ENCODE measurements at places on chromosomes 7 and 10.
A peak's percentile ranks its signal among the peaks of the same experiment; 100 is the strongest.

- no peak for DNase-seq
Observed at GRCh38 chr7:39153647-39154046, 175.9 kb downstream of the POU6F2 start.

- no peak for DNase-seq
Observed at GRCh38 chr7:81604075-81604807, 165.6 kb downstream of the HGF start.

GRCh38 chr7:122803323-122803722, 82.9 kb downstream of the CADPS2 start:
- DNase-seq: no peak

DNA sequence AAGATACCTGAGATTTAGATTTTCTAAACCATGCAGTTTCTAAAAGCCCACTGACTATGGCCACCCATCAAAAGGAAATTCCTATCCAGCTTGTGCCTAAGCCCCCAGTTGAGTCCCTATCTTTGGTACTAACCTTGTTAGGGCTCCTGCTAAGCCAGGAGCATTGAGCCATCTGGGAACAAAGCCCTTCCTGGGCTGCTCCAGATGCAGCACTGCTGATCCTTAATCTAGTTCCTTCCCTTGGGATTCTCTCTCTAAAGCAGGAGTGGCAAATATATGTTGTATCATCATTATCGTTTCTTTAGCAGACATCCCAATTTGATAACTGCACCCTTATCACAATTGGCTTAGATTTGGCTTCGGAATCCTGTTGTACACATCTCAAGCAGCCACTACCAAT, 24.7 kb upstream of the PDLIM1 start:
- no peak for DNase-seq

DNA sequence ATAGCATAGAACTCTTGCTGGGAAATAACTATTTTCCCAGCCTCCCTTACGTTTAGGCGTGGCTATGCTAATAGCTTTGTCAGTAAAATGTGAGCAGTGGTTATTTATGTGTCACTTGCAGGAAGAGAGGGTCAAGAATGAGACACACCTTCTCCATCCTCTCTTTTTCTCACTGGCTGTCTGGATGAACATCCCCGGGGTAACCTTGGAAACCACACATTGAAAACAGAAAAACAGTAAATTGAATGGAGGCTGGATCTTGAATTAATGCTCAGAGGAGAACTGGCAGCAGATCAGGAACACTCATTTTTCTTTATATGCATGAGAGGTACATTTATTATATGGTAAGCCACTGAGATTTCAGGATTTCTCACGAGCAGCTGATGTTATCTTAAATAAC, 127.6 kb downstream of the DNAJB9 start:
- no peak for DNase-seq

DNA sequence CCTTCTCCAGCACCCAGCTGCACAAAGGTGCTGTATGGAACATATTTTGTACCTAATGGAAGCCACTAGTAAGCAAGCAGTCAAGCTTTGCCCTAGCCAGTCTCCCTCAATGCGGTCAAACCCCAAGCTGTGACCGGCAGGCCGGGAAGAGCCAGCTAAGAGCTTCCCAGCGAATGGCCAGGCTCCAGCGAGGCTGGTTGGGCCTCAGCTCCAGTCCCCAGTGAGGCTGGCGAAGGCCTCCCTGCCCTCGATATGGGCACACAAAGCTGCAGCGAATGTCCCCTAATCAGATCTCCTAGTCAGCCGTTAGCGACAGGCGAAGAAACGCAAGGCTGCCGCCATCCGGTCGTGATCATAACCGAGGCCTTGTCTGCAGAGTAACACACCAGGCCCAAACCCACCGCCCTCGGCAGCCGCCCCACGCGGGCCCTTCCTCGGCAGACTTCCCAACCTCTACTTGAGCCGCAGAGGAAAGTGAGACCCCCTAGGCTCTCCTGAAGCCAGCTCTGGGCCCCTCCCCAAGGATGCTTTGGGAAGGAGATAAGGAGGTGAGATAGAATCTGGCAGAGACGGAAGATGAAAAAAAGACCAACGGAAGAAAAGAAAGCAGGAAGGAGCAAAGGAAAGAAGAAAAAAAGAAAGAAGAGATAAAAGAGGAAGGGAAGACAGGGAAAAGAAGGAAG, 3.1 kb upstream of the HOXA9 start:
- DNase-seq: peak; percentile 84

DNA sequence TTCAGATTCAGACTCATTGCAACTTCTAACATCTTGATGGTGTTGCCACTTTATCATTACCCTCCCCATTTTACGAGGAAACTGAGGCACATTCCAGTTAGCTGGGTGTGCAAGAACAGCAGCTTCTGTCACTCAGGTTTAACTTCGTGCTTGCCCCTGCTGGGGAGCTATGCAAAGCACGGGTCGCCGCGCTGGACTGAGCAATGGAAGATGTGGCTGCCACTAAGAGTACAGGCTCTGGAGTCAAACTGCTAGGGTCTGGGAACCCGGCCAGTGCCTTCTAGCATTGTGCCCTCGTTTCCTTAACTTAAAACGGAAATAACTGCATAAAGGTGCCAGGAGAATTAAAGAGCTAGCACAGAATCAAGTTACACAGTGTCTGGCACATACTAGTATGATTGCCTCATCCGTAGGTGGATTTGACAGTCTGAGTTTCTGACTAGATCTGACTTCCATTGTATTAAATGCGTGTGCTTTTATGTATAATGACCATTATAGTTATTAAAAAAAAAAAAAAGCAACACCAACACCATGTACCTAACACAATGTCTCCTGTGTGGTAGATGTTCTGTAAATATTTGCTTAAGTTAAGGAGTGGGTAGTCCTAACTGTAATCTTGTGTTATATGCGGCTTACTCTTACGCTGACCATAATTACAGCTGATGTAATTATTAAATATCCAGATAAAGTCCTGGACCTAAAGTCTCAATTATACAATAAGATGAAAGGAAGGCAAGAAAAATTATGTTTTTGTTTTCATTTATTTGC, 842 bp downstream of the ZNF22 start:
- peak; percentile 83 for DNase-seq

GRCh38 chr7:132106491-132106890, 469.8 kb downstream of the PLXNA4 start:
- no peak for DNase-seq

DNA sequence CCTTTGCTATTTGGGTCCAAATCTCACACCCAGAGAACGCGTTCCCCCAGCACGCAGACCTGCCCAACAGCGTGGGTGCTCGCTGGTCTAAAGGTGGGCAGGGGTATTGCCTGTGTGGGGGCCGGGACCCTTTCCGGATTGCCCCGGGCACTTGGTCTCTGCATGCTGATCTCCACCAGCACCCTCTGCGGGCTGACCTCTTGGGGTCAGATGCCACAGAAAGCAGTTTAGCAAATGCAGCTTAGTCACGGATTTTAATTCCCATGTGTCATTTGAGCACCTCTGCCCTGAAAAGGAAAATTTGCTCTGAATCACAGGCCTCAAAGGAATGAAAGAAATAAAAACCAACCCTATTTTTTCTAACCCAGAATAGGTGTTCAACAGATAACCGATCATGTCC, 46.7 kb downstream of the PKD1L1 start:
- no peak for DNase-seq

GRCh38 chr7:116661865-116662264, 10.1 kb upstream of the MET start:
- DNase-seq: peak; percentile 27

- DNase-seq: no peak
Observed at GRCh38 chr7:77587272-77587671, 50.2 kb downstream of the PTPN12 start.

GRCh38 chr7:32588657-32589056, 93.4 kb downstream of the AVL9 start:
- DNase-seq: no peak

GRCh38 chr10:81733542-81733941, 141.5 kb upstream of the NRG3 start:
- DNase-seq: no peak

- DNase-seq: no peak
Observed at GRCh38 chr7:197413-198335, 5.3 kb downstream of the FAM20C start.

DNA sequence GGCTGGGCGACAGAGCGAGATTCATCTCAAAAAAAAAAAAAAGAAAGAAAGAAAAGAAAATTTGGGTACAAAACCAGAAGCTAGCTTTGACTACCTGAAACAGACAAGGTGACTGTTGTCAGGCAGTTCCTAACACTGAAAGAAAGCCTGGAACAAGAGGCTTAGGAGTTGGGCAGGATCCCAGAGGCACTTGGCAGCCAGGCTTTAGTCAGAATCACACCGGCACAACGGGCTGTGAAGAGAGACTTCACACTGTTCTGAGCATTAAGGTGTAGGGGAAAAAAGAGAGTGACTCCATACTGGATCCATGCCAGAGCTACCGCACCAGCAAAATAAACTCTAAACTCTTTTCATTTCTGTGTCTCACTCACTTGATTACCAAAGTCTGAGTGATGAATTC, 130.8 kb downstream of the ZNF467 start:
- no peak for DNase-seq

GRCh38 chr7:101687791-101688182, 58.7 kb upstream of the MYL10 start:
- no peak for DNase-seq

DNA sequence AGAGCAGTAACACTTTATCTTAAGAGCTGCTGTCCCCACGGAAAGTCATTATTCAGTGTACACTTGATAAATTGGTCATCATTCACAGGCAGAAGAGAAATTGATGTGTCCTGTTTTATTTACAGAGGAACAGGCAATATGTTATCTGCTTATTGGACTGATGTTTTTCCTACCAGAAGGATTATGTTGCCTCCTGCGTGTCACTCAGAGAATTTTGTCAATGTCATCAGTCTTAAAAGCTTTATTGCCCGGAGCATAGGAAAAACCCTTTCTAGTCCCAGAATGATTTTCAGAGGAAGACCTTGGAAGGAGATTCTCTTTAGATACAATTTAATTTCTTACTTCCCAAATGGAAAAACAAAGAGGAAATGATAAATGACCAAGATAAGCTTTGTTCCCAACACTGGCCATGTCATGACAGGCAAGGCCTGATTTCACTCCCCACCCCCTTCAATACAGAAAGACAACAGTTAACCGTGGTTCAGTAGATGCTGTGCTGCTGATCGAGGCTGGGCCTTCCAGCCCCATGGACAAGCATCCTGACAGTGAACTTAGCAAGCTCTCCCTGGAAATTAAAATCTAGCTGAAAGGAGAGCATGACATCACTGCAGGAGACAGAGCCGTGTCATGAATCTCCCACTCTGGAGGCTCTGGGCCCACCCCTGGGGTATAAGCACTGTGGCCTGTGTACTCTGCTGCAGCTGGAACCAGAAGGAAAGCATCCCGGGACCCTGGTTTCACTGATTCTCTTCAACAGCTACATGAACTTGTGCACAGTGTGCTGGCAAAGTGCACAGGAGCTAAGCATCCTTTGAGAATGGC, 118.8 kb upstream of the LYZL2 start:
- no peak for DNase-seq

- DNase-seq: no peak
Observed at GRCh38 chr7:36079446-36080025, 73.5 kb upstream of the EEPD1 start.

DNA sequence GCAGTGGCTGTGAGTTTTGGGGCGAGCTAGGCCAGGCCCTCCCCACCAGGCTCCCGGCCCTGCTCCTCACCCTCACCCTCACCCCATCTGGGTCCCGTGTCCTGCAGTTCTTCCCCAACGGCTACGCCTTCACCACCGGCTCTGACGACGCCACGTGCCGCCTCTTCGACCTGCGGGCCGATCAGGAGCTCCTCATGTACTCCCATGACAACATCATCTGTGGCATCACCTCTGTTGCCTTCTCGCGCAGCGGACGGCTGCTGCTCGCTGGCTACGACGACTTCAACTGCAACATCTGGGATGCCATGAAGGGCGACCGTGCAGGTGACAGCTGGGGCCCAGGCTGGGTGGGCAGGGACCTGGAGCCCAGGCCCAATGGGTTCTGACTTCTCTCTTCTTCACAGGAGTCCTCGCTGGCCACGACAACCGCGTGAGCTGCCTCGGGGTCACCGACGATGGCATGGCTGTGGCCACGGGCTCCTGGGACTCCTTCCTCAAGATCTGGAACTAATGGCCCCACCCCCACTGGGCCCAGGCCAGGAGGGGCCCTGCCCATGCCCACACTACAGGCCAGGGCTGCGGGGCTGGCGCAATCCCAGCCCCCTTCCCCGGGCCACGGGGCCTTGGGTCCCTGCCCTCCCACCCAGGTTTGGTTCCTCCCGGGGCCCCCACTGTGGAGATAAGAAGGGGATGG, 4.9 kb downstream of the GNB2 start:
- DNase-seq: no peak

- no peak for DNase-seq
Observed at GRCh38 chr7:7498856-7499255, 36.8 kb downstream of the COL28A1 start.

DNA sequence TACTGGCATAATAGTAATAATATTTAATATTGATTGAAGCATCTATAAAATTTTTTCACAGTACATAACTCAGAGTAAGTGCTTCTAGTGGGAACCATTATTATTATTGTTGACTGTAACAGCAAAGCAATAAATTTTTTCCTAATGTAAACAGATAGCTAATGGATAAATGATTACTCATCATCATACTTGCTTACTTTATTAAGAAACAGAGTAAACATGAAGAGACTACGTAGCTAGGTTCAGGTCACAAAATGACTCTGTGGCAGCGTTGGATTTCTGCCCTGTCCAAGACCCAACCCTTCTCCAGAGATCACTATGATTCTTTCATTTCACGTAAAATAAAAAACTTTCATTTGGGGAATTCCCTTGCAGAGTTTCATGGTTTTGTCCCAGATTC, 8.3 kb upstream of the ABCB5 start:
- no peak for DNase-seq

GRCh38 chr10:101724446-101724845, 29.5 kb upstream of the FBXW4 start:
- DNase-seq: no peak

DNA sequence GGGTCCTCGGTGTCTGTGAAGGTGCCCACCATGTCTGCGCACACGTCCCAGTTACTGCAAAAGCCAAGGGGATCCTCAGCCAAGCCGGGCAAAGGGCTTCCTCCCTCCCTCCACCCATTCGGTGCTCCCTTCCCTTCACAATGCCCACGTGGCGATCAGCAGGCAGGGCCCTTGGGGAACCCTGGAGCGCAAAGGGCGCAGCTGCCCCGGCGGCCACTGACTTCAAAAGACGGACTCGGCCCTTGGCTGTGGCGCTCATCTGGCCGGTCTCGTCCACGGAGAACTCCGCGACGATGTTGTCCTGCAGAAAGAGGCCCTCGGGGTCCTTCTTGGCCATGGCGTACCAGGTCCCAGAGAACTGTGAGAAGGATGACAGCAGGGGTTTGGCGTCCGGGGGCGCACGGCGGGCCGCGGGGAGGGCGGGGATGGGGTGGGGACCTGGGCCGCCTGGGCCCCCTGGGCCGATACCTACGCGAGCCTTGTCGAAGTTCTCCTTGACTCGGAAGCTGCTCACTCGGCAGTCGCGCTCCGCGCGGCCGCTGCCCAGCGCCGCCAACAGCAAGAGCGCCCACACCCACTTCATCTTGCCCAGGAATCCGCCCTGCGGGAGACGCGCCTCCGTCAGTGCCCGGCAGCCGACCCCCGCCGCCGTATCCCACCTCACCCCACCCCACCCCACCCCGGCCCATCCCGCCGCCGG, 439 bp downstream of the RBP4 start:
- peak; percentile 24 for DNase-seq

GRCh38 chr10:26857991-26858706, 2.6 kb downstream of the ABI1 start:
- no peak for DNase-seq
